Upper lobe of left lung (tissue), 6 donors: ENCODE measurements at places on chromosomes 13 and 19. TPM values are rescaled to one million over a fixed set of nuclear protein-coding genes. Genes with fewer than 3 reads are reported as not detected.
A peak's percentile ranks its signal among the peaks of the same experiment; 100 is the strongest.

CGB1 gene
- total RNA-seq: not detected

DNA sequence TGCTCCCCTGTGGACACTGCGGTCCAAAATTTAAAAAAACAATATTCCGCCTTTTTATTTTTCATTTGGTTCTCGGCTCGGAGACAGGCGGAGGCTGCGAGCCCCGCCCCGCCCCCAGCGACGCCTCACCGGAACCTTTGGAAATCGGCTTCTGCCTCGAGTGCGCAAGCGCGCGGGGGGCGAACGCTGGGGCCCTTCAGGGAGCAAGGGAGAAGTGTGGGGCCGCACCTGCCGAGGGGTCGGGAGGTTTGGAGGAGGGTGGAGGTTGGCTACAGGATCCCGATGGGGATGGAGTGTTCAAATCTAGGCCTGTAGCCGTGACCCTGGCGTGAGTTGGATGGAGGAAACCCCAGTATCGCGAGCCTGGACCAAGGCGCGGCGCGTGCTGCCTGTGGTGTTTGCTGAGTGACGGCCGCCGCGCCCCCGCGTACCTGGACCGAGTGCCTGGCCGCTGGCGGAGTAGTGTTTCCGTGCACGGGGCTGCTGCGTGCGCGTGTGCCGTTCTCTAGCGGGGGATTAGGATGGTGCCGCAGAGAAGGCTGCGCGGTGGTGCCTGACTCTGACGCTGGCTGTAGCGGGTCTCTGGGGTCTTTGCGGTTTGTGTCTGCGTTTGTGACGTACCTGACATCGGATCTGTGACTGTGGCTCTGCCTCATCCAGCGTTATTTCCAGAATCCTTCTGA, 565 bp upstream of the ZFP30 start:
- DNase-seq: peak; percentile 73

GRCh38 chr13:100130930-100131511, 42.1 kb downstream of the PCCA start:
- no peak for DNase-seq

DNA sequence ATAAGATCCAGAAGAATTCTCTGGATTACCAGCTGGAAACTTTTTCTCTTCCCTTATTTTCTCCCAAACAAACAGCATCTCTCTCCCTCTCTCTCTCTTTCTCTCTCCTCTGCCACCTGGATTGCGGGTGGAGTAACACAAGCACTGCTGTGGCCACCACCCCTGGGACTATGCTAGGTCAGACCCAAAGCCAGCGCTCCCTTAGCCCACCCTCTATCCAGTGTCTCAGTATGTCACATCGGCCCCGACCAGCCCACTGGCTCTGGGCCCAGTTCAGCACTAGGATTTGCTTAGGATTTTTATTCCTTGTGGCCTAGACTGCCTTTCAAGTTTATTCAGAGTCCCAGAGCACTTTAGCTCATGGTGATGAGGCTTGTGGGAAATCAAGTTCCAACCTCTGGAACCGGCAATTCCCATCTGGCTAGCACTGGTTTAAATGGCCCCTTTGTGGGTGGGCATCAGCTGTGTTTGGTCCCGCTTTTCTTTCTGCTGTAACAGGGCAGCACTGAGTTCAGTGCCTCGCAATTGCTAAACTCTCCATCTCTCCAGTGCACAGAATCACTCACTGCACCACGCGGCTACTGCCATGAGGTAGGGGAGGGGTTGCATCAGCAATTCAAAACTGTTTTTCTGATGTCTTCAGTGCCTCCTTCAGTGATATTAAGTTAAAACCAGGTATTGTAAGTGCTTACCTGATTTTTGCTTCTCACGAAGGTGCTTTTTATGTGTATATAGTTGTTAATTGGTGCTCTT, 1623.1 kb downstream of the SLITRK5 start:
- DNase-seq: no peak

DNA sequence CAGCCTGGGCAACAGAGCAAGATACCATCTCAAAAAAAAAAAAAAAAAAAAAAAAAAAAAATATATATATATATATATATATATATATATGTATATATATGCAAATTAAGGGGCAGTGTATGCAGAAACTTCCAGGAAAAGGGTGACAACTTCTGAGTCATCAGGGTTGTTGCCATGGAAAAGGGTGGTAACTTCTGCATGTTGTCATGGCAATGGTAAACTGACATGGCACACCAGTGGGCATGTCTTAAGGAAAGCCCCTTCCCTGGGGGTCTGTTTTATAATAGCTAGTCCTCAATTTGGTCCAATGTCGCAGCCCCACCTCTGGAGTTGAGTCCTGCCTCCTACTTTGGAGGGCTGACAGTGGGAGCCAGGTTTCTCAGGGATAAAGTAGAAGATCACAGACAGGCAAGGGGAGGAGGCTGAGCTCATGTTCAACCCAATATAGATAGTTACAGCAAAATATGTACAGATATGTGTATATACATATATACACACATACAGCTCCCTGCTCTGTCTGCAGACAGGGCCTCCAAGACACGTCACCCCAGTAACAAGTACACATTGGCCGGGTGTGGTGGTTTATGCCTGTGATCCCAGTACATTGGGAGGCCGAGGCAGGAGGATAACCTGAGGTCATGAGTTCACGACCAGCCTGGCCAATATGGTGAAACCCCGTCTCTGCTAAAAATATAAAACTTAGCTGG, 7.2 kb upstream of the FCHO1 start:
- no peak for DNase-seq

DNA sequence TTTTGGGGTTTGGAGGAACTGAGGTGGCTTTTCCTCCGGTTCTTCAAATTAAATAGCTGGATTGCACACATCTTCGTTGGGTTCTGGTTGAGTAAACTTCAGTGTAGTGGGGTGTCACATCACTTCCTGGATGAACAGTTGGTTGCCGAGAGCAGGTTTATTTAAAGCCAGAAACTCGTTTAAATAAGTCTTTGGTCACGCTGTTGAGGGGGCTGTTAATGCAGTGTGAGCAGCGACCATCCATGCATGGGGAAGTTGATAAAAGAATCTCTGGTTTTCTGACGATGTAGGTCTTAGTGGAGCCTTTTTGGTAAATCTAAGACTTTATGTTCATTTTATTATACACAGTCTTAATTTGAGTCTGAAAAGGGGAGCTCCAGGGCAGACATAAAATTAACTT, 351.2 kb upstream of the ARGLU1 start:
- DNase-seq: no peak

GRCh38 chr19:16206046-16206605, 8.4 kb downstream of the AP1M1 start:
- DNase-seq: no peak

- DNase-seq: no peak
These were observed 53.6 kb downstream of the DGKH start for GRCh38 chr13:42101821-42102585.

GRCh38 chr13:44092078-44092970, 212.6 kb downstream of the LACC1 start:
- no peak for DNase-seq

DNA sequence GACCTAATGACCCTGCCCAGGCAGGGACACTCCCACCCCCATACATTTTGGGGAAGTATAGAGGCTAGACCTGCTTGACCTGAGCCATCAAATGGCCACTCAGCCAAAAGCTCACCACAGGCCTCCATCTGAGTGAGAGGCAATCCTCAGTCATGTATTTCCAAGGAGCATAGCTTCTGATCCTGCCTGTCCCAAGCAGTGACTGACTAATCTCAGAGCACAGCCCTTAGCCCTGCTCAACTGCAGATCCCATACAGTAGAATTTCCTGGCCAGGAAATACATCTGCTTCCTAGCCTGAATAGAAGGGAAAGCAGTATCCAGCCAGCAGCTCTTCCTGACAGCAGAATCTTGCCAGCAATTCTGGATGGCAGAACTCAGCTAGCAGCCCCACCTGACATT, 880.6 kb upstream of the GPC6 start:
- no peak for DNase-seq

OLFM4 gene
- 2.9 TPM for total RNA-seq

GRCh38 chr19:5156231-5156986, 184.2 kb downstream of the PTPRS start:
- DNase-seq: peak; percentile 37

DNA sequence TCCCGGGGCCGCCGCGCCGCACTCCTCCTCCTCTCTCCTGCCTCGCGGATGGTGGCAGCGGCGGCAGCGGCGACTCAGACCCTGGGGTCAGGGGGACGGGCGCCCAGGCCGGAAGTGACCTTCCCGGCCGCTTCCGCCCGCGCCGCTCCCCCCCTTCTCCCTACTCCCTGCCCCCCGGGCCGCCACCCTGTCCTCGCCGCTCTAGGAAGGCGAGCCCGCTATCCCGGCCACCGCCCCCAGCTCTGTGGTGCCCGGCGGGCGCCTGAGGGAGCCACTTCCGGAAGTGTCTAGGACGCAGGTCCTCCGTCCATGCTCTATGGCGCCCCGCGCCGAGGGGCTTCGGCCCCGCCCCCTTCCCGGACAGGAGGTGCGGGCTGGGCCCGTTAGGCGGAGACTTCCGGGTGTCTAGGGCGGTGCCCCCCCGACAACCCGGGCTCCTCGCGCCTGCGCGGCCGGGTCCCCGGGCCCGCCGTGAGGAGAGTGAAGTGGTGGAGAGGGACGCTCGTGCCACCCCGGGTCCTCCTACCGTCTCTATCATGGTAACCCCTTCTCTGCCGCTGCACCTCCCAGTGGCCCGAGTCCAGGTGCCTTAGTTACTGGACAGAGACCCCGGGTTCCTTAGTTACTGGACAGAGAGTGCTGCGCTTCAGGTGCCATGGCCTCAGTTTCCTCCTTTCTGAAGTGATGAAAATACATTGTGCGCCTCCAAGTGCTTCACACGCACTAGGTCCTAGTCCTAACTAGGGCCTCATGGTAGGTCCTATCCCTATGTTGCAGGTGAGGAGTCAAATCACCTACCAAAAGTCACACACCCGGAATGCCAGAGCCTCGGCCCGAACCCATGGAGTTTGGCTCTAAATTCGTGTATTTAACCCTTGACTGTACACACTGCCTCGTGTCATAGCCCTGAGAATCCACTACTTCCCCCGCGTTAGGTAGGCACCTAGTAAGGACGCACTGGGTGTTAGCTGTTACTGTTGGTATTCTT, at the start of gene ZNF787:
ZNF787 (minus strand) TSS at position 116 of the 988 bp plus-strand sequence. CDS start 18,078 bp downstream, outside the sequence.
- DNase-seq: peak; percentile 99

TPRX2 gene
- total RNA-seq: not detected

DNA sequence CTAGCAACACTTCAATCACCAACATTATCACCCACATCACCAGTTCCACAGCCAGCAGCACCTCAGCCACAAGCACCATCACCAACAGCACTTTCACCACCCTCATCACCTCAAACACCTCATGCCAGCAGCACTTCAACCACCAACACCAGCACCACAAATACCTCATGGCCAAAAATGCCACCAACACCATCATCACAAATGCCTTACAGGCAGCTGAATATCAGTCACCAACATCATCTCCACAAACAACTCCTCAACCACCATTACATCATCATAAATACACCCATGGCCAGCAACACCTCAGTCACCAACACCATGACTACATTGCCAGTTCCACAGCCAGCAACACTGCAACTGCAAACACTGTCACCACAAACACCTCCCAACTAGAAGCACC, 10.4 kb downstream of the FCER2 start:
- no peak for DNase-seq
